ENCODE measurements at places on chromosomes 11 and 22.
A peak's percentile ranks its signal among the peaks of the same experiment; 100 is the strongest.

- no peak for DNase-seq
These were observed 14.0 kb downstream of the CPT1A start for GRCh38 chr11:68827733-68828132.

DNA sequence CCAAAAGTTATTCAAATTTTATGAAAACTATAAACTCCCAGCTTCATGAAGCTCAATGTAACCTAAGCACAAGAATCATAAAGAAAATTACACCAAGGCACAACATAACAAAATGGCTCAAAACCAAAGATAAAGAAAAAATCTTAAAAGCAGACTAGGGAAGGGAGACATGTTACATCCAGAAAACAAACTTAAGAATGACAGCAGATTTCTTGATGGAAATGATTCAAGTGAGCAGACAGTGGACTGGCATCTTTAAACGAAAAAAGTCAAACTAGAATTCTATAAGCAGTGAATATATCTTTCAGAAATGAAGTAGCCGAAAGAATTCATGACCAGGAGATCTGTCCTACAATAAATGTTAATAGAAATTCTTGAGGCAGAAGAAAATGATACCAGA, 75.6 kb downstream of the SHANK2 start:
- no peak for DNase-seq

DNA sequence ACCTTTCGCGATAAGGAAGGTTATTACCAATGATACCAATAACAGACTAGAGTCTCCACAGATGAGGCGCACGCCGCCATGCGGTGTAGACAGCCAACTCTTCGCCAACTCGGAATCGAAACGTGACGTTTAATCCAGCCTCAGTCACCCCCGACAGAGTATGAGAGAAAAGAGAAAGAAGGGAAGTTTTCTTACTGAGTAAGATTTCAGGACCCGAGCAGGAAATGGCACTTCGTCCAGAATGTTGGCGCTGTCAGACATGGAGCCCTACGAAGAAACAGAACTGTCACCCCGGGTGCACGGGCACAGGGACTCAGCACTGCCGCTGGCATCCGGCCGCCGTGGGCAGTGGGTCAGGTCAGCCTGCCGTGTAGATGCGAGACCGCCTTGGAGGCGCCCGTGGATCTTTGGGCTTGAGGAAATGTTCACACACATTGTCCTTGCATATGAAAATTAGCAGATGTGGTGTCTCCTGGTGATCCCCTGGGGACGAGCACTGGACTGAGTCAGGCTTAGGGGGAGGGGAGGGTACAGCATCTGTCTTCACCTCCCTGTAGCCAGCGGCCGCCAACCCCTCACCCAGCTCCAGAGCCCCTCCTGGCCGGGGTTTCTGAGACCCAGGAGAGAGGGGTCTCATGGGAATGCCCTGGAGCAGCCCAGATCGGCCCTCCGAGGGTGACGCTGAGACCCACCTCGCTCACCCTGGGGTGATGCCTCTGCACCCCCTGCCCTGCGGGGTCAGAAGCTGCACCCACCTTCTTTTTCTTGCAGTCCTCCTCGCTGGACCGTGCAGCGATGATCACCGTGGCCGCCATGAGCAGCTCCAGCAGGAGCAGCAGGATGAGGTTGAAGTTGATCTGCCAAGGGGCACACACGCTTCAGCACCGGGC, 8.3 kb downstream of the MLC1 start:
- no peak for DNase-seq

DNA sequence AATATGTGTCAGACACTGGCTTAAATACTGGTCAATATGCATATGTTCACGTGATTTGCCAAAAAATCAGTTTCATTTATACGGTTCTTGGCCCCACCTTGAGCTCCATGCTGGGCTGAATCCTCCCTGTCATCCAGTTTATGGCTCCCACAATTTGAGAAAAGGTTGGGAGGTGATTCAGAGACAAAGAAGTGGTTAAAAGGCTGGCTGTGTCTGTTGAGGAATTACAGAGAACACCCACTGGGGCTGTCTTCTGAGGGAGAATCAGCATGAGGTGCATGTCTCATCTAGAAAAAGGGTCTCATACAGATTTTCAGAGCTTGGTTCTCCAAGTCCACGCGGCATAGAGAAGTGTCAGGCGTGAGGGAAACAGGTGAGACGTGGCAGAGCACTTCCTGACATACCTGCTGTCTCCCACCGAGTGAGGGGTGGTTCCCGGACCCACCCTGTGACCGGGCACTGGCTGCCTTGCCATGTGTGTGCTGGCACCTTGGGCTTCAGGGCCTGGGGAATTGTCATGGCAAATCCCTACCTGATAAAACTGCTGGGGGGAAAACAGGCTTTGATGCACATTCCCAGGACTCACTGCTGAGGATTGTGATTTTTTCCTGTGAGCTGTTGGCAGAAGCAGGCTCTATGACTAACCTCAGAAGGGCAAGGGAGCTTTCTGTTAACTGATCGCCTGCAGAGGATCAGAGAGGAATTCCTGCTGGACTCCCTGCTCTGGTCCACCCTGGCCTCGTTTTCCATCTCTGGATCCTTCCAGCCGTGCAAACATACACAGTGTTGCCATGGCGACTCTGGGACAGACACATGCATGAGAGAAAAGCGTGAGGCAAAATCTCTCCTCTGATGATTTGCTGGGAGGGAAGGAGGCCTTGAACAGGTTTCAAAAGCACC, 223.6 kb downstream of the ADAMTS15 start:
- no peak for DNase-seq

DNA sequence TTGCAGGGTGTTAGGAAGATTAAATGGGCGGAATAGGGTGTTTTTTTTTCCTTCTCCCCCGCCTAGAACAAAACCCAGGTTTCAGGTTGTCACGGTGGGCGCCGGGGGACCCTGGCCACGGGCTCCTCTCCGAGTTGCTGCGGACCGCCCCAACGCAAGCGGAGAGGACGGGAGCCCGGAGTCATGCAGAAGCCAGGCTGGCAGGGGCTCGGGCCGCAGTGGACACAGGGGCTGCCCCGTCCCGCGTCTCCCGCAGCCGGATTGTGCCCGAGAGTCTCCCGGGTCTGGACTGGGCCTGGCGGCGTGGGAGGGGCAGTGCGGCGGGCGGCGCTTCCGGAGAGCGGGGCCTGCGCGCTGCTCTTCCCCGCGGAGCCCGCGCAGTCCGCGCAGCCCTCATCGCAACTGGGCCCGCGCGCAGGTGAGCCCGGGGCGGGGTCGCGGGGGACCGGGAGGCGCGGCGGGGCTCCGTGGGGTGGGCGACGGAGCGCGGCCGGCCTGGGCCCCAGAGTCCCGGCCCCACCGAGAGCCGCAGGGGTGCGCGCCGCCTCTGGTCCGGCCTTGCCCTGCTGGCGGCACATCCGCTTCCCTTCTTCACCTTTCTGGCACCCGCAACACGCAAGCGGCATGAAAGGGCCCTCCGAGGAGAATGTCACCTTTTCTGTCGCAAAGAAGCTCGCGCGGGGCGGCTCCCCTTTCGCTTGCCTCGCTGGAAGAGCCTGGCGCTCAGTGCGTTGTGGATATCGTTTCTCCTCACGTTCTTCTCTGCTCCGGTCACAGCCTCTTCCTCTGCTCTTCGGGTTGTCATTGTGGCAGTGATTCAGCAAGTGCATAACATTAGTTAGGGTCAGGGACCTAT, at the start of gene TIRAP:
Gene TIRAP, plus strand, starts transcription at position 358 of the 856 bp plus-strand sequence. CDS start 7,802 bp downstream, outside the sequence.
- DNase-seq = peak; percentile 25

DNA sequence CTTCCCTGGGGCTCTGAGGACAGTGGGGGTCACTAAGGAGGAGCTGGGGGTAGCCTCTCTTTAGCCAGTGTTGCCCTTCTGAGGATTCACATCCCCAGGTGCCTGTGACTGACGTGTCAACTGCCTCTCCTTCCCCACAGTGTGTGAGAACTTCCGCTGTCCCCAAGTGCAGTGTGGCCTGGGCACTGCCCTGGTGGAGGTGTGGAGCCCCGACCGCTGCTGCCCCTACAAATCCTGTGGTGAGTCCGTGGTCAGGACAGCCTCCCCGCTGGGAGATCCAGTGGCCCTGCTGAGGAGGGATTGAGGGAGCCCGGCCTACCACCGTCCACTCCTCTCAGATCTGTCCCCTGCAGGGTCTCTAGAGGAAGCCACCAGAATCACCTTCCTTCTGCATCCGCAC, 81.1 kb upstream of the MYOD1 start:
- no peak for DNase-seq

GRCh38 chr11:18324381-18324780, 2.0 kb downstream of the GTF2H1 start:
- DNase-seq = no peak

- no peak for DNase-seq
These were observed 847 bp downstream of the ME3 start for GRCh38 chr11:86671531-86672006.

DNA sequence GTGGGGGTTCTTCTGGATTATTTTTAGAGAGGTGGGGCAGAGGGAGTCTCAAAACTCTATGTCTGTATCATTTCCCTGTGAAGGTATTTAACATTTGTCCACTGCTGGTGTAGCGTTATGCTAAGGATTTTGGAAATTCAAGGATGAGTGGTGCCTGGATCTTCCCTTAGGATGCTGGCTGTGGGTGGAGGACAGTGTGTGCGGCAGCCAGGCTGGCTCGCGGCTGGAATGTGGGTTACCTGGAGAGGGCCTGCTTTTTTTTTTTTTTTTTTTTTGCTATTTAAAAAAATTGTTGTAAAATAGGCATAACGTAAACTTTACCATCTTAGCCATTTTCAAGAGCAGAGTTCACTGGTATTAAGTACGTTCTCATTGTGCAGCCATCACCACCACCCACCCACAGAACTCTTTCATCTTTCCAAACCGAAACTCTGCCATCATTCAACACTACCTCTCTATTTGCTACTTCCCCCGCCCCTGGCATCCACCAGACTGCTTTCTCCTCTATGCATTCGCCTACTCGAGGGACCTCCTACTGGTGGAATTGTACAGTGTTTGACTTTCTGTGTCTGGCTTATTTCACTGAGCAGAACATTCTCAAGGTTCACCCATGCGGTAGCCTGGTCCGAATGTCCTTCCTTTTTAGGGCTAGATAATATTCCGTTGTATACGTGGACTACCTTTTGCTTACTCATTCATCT, 67.1 kb downstream of the PARVB start:
- DNase-seq = no peak

- no peak for DNase-seq
These were observed 15.3 kb downstream of the SULT4A1 start for GRCh38 chr22:43846966-43847365.

- DNase-seq = no peak
These were observed 14.1 kb upstream of the CRKL start for GRCh38 chr22:20903093-20903492.

DNA sequence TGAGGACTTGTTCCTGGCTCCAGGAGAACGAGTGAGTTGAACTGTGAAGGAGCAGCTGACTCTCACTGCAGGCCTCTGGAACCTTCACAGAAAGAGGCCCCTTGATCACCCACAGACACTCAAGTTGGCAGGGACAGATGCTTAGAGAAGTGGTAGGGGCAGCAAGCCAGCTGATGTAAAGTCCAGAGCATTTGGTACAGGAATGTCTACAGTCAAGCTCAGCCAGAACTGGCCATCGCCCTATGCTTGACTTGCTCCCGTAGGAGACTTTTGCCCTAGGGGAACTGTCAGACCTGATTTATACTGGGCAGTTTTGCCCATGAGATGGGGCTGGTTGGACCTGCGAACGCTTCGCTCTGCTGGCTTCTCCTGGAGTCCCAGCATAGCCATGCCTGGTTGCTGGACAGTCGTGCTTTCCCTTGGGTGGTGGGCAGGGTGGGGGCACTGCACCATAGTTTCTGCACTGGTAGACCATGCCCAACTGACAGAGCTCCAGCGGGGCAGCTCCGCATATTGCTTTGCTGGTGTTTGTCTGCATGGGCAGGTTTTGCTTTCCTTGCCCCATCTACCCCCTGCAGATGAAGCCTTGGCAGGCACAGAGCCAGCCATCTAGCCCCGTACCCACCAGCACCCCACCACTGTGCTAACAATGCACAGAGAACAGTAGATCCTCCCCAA, 977.7 kb downstream of the JRKL start:
- no peak for DNase-seq

- no peak for DNase-seq
These were observed 486.4 kb upstream of the ISX start for GRCh38 chr22:34579519-34579918.

DNA sequence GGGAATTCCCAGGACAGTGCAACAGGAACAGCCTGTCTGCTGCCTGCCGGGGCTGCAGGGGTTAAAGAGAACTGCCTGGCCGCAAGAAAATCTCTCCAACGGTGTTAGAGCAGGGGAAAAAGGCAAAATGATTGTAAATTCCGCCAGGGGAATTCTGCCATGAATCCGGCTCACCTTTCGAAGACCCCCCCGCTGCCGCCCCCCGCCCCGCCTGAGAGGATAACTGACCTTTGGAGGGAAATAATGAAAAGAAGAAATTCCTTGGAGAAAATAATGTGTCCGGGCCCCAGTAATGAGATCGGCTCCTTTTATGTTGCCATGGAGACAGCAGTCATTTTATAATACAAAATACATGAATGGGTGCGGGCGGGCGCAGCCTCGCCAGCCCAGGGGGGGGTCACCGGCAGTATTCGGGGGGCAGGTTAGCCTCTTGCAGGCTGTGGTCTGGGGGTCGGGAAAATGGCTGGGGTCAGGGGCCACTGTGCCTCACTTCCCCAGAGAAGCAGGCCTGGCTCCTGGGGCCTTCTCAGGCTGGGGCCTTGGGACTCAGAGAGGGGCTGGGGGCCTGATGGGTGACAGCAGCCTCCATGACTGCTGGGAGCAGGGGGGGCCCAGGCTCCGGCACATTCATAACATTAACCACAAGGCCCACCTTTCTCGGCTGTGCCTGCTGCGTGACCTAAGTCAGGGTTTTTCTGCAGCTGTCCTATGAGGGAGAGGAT, 228.1 kb downstream of the MN1 start:
- no peak for DNase-seq

- peak; percentile 56 for DNase-seq
These were observed 76.9 kb downstream of the DKK3 start for GRCh38 chr11:11931461-11932055.

DNA sequence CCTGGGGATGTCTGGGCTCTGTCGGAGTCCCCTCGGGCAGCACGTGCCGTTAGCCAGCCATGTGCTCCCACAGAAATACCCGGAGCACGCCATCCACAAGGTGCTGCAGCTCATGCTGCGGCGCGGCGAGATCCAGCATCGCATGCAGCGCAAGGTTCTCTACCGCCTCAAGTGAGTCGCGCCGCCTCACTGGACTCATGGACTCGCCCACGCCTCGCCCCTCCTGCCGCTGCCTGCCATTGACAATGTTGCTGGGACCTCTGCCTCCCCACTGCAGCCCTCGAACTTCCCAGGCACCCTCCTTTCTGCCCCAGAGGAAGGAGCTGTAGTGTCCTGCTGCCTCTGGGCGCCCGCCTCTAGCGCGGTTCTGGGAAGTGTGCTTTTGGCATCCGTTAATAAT, 24.1 kb downstream of the MCM5 start:
- no peak for DNase-seq

GRCh38 chr22:32546496-32546895, 71.9 kb downstream of the FBXO7 start:
- no peak for DNase-seq

- no peak for DNase-seq
These were observed 2.5 kb upstream of the APOL4 start for GRCh38 chr22:36204001-36204631.

- no peak for DNase-seq
These were observed 16.8 kb upstream of the LDLRAD3 start for GRCh38 chr11:35927104-35927503.
